NCI-H774 (cell line): ENCODE measurements at places on chromosomes 3 and 15.

DNA sequence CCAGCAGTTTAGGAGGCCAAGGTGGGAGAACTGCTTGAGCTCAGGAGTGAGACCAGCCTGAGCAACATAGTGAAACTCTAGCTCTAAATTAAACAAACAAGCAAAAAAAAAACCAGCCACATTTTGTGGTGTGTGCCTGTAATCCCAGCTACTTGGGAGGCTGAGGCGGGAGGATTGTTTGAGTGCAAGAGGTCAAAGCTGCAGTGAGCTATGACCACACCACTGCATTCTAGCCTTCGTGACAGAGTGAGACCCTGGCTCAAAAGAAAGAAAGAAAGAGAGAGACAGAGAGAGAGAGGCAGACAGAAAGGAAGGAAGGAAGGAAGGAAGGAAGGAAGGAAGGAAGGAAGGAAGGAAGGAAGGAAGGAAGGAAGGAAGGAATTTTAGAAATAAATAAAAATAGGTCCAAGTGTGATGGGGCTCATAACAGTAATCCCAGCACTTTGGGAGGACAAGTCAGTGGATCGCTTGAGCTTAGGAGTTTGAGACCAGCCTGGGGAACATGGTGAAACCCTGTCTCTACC, 38.7 kb upstream of the LRIG1 start:
- DNase-seq, result no peak

- DNase-seq, result no peak
Measured at GRCh38 chr3:173977747-173978146, 580.2 kb downstream of the NLGN1 start.

DNA sequence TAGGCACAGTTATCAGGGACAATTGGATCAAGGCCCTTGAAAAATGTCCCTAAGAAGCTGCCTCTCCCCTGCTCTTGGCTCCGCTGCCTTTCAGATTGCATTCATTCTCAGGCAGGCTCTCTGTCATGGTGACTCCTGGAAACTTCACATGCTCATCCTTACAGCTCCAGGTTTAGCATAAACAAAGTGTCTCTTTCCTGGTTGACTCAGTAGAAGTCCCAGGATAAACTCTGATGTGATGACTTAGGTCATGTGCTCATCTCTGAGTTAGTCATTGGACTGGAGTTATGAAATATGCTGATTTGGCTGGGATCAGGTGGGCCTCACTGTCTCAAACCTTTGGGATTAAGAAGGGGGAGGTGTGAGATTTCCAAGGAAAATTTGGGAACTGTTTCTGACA, 243.8 kb downstream of the ZNF621 start:
- DNase-seq, result no peak

GRCh38 chr3:18778094-18778493, 353.0 kb upstream of the SATB1 start:
- no peak for DNase-seq

DNA sequence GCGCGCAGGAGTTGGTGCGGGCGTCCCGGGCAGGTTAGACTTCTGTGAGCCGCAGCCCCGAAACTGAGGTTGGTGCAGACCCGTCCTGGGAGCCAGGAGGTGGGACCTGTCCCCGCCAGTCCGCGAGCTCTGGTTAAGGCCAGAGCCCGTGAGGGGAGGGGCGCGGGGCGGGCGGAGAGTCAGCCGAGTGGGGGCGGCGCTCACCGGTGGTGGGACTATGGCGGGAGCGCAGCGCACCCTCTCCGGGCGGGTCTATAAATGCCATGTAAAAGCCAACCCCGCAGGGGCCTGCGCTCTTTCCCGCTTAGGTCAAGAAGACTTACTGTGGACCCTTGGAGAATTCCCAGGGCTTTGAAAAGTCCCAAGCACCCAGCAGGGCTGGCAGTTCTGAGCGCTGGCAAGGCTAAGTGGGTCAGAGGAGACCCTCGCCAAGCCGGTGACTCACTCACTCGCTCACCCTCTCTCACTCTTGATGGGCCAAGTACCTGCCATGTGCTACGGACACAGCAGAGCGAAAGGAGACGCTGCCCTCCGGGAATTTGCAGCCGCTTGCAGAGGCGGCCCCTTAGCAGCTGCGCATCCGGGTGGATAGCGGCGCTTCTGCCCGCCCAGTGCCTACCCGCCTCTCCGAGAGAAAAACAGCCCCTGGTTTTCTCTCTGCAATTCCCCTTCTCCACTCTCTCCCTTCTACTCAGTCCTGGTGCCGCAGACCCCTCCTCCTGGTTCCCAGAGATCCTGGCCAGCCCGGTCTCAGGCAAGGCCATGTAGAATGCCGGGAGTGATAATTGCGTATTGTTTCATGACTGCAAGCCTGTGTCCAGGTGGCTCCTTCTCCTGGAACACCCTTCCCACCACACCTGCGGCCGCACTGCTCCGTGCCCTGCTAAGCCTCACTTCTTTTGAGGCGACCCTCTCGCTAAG, at the start of gene ALDH1L1:
TSS of gene ALDH1L1 (minus strand) at position 110 of the 921 bp plus-strand sequence. CDS start 19,607 bp downstream, outside the sequence.
- no peak for DNase-seq

DNA sequence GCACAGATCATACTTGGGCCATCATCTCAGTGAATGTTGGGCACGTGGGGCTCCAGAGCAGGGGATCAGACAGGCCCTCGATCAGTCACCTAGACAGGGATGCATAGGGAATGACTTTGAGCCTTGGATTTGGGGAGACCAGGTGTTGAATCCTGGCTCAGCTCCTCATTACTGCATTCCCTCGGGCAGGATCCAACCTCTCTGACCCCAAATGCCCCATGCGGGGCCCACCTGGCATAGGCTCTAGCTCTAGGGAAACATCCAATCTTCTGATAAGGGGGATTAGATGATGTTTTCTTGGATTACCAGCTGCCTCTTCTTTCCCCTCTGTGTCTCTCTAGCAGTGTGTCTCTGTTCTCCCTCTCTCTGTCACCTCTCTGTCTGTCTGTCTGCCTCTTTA, 22.7 kb downstream of the LOXL1 start:
- DNase-seq, result no peak

DNA sequence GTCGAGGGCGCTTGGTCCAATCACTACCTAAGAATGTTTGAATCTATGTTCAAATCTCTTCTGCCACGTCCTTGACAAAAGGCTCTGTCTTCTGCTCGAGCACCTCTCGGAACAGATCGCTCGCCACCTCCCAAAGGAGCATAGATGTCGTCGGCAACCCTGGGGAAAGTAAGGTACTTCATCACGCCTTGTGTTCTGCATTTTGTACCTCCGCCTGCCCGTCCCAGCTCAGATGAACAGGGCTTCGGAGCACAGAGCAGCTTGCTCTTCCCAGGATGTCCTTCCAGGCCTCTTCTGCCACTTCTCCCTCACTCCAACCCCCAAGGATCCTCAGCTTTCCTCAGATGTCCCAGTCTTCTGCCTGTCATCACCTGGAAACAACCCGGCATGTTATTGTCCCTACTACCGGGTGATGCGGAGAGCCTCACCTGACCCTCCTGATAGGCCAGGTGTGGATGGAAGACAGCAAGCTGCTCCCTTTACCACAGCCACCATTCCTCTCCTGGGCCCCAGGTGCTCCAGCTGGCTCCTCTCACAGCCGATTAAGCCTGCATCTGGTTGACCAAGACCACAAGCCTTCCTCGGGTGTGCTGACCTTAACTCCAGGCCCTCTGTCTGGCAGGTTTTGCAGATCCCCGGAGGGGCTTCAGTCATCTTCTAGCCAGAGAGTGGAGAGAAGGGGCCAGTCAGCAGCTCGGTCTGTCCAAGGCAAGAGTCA, 270.5 kb downstream of the FAM43A start:
- no peak for DNase-seq

DNA sequence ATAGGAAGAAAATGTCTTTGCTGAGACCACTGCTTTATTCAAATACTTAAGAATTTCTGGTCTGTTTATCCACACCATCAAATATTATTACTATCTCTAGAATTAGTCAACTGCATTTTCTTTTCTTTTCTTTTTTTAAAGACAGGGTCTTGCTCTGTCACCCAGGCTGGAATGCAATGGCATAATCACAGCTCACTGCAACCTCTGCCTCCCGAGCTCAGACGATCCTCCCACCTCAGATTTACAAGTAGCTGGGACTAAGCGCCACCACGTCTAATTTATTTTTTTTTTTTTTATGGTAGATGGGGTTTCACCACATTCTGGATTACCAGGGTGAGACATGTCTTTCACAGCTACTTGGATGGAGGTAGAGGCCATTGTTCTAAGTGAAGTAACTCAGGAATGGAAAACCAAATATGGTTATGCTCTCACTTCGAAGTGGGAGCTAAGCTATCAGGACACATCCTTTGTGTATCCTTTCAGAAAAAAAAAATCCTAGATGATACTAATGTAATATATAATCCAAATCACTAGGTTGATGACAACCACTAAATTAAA, 52.8 kb downstream of the STAG1 start:
- no peak for DNase-seq

GRCh38 chr15:68510558-68510957, 68.2 kb upstream of the CORO2B start:
- no peak for DNase-seq

GRCh38 chr15:78675617-78676360, 34.8 kb upstream of the CHRNB4 start:
- no peak for DNase-seq

GRCh38 chr15:88849376-88850072, 45.8 kb downstream of the HAPLN3 start:
- no peak for DNase-seq

GRCh38 chr3:66910266-66911055, 87.6 kb upstream of the KBTBD8 start:
- no peak for DNase-seq

GRCh38 chr3:184662187-184662586, 49.7 kb downstream of the MAGEF1 start:
- no peak for DNase-seq

GRCh38 chr15:71043373-71043772, 71.9 kb upstream of the THSD4 start:
- DNase-seq, result no peak

DNA sequence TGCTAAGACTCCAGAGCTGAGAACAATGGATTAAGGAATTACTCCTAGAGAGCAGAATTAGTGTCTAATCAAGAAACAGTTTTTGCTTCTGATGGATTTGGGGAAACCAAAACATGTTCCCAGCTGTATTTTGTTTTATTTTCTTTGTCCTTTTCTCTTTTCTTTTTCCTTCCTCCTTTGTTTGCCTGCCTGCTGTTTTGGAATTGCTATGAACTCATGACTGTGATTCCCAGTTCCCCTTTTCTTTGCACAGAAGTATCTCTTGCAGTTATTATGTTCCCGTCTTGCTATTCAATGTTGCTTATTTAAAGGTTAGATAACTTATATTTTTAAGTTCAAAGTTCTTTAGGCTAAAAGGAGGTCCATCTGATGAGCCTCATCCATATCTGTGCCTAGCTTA, 77.0 kb upstream of the GBE1 start:
- DNase-seq, result no peak

- DNase-seq, result no peak
Measured at GRCh38 chr3:152497457-152497856, 228.7 kb downstream of the MBNL1 start.

- DNase-seq, result no peak
Measured at GRCh38 chr3:14150491-14151230, 25.8 kb downstream of the TMEM43 start.

GRCh38 chr3:126478581-126479310, 3.1 kb upstream of the ZXDC start:
- no peak for DNase-seq

DNA sequence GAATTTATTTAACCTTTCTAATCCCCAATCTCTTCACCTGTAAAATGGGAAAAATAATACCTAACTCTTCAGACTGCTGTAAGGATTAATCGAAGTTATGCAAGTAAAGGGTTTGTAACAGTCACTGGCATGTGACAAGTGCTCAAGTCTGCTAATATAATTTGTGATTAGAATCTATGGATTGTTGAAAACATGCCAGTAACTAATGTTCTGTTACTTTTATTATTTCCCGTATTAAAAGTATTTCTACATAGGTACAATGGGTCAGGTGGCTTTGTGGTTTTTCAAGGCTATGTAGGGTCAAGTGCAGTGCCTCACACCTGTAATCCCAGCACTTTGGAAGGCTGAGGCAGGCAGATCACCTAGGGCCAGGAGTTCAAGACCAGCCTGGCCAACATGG, 29.4 kb downstream of the ULK4 start:
- no peak for DNase-seq

DNA sequence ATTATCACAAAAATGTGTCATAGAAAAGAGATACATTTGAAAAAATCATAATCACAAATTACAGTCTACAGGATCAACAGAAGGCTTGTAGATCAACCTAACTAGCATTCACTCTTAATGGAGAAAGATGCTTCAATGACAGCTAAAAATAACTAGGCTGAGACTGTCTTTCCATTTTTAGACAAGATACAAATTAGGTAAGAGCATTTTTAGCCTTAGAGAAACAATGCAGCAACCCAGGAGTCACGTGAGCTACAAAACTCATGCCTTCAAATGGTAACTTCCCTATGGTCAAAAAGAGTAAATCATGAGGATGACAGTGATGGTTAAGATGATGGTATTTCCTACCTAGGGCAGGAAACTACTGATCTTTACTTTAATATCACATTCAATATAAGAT, 415.4 kb downstream of the MAGI1 start:
- no peak for DNase-seq

DNA sequence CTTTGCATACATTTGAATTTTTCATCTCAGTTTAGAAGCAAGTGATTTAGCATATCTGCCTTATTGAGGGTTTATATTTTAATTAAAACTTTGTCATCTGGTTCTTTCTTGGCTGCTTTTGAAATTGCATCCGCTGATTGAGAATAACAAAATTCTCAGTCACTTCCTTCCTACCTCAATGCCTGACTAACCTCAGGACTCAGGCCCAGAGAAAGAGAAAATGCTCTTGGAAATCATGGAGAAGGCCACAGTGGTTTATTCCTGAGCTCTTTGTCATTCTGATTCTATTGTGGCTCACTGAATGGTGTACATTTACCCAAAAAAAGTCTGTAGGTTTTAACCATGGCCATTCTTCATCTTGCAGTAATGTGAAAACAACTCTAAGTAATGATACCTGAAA, 533.9 kb downstream of the TBL1XR1 start:
- DNase-seq, result no peak

DNA sequence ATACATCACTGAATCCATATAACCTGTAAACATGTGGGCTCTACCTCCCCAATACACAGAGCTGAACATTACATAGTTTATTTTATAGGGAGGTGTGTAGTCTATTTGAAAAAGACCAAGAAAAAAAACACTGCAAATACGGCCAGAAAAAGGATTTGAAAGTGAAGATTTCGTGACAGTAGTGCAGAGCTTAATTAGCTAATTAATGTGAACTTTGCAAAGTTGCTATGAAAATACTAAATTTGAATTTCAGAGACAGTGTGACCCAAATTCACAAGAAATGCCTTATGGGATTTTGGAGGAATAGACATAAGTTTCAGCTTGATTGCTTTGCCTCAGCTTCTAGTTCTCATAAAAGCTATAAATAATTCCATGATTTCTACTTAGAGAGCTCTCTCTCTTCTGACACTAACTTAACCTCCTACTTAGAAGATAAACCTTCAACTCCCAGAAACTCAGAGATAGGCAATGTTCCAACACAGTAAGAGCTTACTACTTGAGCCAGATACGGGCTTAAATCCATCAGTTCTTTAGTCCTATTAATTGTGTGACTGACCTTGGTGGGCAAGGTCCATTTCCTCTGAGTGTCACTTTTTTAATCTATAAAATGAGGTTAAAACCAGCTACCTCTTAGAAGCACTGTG, 87.3 kb upstream of the THBS1 start:
- no peak for DNase-seq

GRCh38 chr15:51227940-51228732, 110.3 kb downstream of the CYP19A1 start:
- no peak for DNase-seq
